ENCODE measurements at places on chromosomes 2 and 18.

DNA sequence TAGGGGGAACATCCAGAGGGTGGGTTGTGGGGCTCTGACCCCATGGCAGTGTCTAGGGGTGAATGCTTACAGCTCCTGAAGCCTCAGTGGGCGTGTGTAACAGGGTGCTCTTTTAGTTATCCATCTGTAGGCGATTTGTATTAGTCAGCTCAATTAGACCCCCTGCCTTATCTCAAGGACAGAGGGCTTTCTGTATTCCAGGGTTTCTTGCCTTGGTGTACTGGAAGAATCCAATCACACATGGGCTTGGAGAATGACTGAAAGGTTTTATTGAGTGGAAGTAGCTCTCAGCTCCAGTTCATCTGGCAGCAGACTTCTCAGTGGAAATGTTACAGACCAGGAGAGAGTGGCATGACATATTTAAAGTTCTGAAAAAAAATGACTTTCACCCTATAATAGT, 334.0 kb upstream of the GCFC2 start:
- DNase-seq: peak; percentile 3

- DNase-seq: no peak
These were observed 38.5 kb downstream of the AGAP1 start for GRCh38 chr2:235532307-235532706.

- no peak for DNase-seq
These were observed 47.7 kb downstream of the SLC9A2 start for GRCh38 chr2:102667072-102667471.

DNA sequence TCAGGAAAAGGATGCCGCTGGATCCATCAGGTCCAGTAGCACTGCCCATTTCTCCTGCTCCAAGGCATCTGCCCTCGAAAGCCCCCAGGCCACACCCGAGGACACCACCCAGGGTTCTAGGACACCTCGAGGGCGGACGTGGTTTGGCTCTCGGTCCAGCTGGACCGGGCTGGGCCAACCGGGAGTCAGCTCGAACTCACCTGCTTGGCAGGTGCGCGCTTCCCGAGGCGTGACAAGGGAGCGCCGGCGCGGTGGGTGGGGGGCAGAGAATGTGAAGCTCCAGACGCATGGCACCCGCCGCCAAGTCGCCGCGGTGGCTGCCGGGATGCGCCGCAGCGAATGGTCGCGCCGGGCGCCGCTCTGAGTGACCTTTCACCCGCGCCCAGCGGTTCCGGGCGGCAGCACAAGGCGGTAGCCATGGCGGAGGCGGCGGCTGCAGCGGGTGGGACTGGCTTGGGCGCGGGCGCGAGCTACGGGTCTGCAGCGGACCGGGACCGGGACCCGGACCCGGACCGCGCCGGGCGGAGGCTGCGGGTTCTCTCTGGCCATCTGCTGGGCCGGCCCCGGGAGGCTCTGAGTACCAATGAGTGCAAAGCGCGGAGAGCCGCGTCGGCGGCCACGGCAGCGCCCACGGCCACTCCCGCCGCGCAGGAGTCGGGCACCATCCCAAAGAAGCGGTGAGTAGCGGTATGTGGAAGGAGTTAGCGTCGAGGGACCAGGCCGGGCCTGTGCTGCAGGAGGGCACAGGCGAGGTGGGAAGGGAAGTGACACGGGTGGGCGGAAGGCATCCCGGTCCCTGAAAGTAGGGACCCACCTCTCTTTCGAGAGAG, at the start of gene AGPS:
AGPS (plus strand) TSS at position 401 of the 830 bp plus-strand sequence; CDS start at position 418, 17 bp downstream.
- DNase-seq: peak; percentile 57

DNA sequence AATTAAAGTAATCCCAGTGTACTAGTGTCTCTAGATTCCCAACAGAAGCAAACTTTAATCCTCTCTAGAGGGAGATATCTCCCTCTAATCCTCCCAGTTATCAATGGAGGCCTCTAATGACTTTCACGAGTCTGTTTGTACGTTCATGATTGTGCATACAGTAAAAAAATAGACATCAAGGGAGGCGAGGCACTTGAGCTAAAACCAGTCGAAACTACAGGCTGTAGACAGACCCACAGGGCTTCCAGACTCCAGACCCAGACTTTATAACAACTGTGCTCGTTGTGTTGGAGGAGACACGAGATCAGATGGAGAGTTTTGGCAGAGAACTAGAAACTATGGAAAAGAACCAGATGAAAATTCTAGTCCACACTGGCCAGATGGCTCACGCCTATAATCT, 7.0 kb downstream of the DGKD start:
- DNase-seq: peak; percentile 77

DNA sequence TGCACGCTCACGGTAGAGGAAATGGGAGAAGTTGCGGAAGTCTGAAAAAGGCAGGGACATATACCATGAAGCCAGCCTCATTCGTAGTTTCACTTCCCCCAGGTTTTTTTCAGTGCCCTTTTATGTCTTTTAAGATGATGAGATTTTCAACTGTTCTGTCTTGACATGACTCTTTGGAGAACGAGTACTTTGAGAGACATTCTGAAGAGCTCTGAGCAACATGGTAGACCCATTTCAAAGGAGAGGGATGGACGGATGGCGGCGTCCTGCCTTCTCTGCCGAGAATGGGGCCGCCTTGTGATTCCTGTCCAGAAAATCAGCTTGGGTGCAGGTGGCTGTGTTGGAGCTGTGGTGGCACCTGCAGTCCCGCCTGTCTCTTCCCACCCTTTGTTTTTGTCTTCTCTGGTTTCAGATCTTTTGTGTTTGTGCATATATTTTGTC, 41.7 kb downstream of the SH3BP4 start:
- DNase-seq: no peak

- no peak for DNase-seq
These were observed 40.7 kb downstream of the TMEM163 start for GRCh38 chr2:134677856-134678756.

- no peak for DNase-seq
These were observed 145.6 kb downstream of the TTC27 start for GRCh38 chr2:32773448-32773808.

DNA sequence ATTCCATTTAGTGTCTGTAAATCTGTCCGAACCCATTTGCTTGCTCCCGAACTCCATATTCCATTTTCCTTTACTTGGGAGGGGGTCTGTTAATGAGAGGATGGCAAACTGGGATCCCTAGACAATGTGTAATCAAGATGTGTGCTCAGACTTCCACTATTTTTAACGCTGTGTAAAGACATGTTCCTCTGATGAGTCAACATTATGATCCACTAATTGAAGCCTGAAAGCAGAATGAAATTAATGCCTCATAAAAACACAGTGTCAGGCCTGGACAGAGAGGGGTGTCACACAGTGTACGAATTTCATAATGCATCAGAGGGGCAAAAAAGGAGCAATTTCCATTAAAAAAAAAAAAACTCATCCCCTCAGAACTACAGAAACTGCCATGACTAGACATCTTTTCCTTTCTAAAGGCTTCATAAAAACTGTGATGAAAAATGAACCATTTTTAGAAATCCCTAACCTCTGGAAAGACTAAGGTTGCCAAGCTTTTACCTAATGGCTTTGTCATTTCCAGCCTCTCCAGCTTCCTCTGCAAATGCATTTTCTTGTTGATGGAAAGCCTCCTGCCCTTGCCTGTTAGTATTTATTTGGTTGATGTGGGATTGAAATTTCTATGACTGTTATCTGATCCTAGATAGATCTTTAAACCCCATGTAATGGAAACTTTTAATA, 209.2 kb upstream of the DCC start:
- DNase-seq: no peak

- no peak for DNase-seq
These were observed 417.6 kb downstream of the SUCLG1 start for GRCh38 chr2:84041506-84041905.

GRCh38 chr2:229650901-229651300, 63.5 kb downstream of the DNER start:
- DNase-seq: no peak

DNA sequence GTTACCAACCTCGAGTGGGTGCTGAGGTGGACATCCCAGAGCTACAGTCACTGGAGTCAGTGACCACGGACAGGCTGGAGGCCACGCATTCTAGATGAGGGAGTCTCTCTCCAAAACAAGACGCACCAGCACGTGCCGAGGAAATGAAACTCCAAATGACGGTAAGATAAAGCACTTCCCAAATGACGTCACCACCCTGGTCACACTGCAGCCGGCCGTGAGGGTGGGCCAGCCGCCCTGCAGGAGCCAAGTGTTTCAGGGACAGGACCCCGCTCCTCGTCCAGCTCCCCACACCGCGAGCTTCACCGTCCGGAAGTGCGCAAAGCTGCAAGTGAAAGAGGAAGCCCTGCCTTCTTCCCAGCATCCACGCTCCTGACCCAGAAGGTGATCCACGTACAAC, 99.4 kb downstream of the ZNF516 start:
- DNase-seq: no peak

DNA sequence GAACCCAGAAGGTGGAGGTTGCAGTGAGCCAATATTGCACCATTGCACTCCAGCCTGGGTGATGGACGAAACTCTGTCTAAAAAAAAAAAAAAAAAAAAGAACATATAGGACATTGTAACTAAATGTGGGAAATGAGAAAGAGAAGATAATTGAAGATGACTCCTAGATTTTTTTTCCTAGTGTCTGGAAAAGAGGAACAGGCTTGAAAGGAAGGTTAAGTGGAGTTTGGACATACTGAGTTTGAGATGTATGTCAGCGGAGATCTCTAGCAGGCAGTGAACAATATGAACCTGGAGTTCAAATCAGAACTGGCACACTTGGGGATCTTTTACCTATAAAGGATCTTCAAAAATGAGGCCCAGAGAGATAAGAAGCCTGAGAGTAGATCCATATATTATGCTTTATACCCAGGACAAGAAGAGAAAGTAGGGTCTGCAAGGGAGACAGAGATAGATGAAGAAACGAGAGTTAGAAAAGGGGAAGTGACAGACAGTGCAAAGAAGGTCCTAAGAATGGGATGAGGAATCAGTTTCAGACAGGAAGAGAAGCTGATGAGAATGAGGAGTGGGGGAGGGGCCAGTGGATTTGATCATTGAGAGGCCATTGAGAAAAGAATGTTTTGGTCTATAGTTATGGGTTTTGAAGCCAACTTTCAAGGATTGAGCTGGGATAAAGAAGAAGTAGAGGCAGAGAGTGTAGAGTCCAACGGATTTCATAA, 46.9 kb upstream of the CD28 start:
- no peak for DNase-seq

- no peak for DNase-seq
These were observed 40.6 kb upstream of the ANXA4 start for GRCh38 chr2:69701100-69701945.

DNA sequence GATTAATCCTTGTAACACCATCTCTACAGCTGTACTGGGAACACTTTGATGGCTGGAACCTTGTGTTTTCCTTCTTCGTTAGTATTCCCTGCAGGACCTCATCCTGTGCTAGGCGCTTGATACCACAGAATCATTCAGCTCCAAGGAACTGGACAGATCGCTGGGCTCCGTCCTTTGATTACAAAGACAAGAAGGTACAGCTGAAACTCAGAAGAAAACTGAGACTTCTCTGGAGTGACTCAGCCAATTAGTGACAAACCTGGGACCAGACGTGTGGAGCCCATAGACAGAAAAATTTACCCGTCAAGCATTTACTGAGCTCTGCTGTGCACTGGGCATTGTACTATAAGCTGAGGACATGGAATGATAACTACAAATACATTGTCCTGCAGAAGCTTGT, 67.3 kb downstream of the NCKAP5 start:
- no peak for DNase-seq

- no peak for DNase-seq
These were observed 14.2 kb downstream of the GALNT5 start for GRCh38 chr2:157271590-157272203.

- no peak for DNase-seq
These were observed 3.0 kb downstream of the OSR1 start for GRCh38 chr2:19355416-19355821.

- DNase-seq: no peak
These were observed 76.9 kb upstream of the RIT2 start for GRCh38 chr18:43192408-43192807.

DNA sequence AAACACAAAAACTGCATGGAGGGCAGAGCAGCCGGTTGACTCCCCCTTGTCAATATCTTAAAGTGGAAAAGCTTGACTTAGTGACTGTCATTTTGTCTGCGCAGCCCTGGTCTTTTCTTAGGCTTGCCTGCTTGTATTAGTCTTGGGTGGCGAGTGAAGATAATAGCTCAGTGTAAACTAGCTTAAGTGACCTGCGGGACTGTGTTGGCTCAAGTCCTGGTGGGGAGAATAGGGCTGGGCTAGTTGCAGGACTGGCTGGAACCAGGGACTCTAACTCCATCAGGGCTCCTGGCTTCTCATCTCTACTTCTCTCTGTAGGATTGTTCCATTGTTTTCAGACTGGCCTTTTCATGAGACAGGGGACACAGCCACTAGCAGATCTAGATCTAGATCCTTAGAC, 8.1 kb upstream of the ATG16L1 start:
- no peak for DNase-seq

GRCh38 chr18:26056291-26056690, 34.1 kb downstream of the SS18 start:
- DNase-seq: no peak
